Activated naive CD4-positive, alpha-beta T cell (primary cell): ENCODE measurements at places on chromosomes 1 and 21.

DNA sequence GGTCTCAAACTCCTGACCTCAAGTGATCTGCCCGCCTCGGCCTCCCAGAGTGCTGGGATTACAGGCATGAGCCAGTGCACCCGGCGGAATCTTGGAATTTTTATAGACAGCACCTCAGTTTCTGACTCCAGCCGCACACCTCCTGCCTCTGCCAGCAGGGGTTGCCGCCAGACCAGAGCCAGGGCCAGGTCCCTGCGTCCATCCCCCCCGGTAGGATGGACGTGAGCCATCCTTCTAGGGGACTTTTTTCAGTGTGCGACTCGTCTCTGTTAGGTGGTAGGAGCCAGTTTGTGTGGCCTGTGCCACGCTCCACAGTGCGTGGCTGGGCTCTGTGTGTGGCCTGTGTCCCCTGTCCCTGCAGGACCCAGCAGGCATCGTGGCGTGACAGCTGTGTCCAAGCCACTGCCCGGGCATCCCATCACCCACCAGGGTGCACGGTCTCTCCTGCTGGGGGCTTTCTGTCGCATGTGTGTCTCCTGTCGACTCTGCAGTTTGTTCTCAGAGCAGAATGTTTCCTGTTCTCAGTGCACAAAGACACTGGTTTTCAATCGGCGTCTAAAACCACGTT lies 15.6 kb downstream of the CSTB start:
- no peak for DNase-seq

DNA sequence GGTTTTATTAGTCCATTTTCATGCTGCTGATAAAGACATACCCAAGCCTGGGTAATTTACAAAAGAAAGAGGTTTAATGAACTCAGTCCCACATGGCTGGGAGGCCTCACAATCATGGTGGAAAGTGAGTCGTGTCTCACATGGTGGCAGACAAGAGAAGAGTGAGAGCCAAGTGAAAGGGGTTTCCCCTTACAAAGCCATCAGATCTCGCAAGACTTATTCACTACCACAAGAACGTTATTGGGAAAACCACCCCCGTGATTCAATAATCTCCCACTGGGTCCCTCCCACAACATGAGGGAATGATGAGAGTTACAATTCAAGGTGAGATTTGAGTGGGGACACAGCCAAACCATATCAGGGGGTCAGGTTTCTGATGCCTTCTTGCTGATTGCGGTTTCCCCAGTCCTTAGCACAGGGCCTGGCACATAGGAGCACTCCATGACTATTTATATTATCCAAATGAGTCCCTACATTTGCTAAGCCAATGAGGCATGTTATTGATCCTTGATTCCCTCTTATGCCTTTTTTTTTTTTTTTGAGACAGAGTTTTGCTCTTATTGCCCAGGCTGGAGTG lies 35.3 kb upstream of the PAXBP1 start:
- DNase-seq, result no peak

DNA sequence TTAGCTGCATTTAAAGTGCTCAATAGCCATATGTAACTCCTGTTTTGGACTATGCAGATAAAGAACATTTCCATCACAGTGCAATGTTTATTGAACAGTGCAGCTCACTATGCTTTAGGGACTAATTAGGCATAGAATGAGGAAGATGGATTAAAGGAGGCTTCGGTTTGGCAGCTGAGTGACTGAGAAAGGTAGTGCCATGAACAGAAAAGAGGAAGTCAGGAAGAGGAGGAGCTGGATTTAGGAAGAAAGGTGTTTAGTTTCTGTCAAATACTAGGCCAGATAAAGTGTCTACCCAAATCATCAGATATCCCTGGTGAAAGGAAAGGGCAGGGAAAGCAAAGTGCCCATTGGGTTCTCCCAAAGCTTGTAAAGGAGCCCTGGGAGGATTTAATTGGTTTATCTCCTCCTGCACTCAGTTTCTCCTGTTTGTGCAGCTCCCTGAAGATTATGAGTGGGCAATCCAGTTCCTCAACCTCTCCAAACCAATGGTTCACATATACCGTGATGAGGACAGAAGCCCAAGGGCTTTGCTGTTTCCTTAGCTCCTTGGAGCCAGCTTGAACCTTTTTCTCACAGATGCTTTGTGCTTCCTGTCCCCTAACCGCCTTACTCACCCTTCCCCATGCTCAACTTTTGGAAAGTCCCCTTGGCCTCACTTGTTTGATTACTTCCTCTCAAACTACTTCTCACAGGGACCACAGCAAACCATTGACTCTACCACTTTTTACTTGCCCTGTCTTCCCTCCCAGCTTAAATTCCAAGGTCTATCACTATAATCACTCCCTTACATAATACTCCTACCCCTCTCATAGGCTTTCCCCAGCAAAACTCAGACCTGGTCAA lies 3.5 kb upstream of the RAP1A start:
- DNase-seq, result no peak

DNA sequence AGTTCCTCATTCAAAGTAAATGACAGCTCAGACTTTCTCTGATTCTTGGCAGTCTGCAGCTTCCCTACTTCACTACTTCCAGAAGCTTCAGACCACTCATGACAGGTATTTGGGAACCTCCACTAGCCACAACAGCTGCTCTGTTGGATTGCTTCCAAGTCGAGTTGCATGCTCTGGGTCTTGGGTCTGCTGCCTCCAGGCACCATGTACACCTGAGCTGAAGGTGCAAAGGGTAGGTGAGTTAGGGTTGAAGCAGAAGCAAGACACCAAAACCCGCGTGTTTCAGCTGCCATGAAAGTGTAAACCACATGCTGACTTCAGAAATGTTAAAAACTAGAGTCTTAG lies 62.7 kb downstream of the ZNF684 start:
- DNase-seq, result no peak

- DNase-seq, result no peak
These were observed 16.1 kb downstream of the SMYD2 start for GRCh38 chr1:214296860-214297745.

GRCh38 chr1:25624156-25624555 lies 7.6 kb downstream of the MAN1C1 start:
- DNase-seq, result no peak

DNA sequence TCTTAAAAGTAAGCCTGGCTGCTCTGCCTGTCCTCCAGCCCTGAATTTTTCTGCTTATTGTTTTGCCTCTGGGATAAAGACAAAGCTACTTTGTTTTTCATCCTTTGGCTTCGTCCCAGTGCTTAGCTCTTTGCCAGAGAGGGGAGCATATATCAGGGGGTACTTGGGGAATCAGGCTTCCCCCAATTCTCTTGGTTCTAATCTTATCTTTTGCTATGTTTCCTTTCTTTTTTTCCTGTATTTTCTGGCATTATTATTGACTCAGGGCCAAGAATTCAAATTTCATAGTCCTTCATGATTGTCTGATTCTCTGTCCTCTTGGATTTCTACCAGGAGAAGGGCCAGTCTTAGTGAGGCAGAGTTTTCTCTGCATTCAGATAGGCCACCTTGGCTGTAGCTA lies 51.2 kb downstream of the GIPC2 start:
- no peak for DNase-seq

GRCh38 chr1:24896176-24896575 lies 33.9 kb downstream of the RUNX3 start:
- DNase-seq, result no peak
